ENCODE measurements at places on chromosomes 6 and 20.

DNA sequence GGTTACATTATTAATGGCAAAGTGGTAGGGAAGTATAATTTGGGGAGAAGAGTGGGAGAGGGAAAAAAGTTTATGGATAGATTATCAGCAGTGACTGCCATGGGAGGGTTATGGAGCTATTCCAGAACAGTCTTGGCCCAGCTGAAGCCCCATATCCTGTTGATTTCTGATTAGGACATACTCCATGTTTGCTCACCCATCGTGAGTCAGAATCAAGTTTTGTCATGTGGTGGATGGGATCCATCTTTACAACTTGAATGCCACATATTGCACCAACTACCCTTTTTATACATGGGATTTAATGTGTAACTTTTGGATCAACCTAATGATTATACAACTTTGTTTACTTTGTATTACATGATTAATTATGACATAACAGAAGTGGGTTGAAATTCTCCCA, 217.0 kb downstream of the HAO1 start:
- DNase-seq: no peak

GRCh38 chr6:46421939-46422338, 69.3 kb downstream of the RCAN2 start:
- DNase-seq: no peak

DNA sequence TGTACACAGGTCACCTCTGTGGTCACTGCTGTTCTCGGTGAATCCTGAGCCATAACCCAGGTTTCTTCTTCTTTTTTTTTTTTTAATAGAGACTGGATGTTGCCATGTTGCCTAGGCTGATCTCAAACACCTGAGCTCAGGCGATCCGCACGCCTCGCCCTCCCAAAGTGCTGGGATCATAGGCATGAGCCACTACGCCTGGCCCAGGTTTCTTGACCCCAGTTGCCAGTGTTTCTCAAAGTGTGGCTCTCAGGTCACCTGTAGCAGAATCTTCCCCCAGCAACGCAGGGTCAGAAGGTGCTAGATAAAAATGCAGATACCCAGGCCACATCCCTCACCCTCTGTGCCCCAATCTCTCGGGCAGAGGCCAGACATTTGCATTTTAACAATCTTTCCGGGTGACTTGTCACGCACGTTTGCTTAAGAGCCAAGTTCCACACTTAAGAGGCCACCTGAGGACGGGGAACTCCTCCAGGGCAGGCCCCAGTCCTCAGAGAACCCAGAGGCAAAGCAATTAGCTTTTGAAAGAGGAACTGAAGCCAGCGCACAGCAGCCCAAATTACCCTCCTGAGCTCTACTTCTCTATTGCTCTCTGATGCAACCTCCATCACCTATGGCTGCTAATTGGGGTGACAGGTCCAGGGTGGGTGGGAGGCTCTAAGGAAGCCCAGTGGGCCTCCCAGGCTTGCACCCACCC, 81.8 kb downstream of the NFATC2 start:
- no peak for DNase-seq

DNA sequence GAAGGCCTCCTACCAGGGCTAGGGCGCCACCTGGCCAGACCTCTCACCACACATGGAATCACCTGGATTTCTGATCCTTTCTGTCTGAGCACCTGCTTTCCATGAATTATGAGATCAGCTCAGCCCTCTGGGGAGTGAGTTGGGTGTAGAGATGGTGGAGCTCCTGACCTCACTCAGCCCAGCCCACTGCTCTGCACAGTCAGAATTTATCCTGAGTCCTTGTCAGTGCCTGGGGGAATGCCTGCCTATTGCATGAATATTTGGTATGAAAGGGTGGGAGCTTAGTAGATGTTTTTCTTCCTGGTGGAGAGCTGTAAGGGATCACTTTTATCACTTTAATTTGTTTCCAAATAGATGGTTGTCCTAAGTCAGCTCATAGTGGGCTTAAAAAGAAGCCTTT, 47.5 kb downstream of the DTD1 start:
- no peak for DNase-seq

DNA sequence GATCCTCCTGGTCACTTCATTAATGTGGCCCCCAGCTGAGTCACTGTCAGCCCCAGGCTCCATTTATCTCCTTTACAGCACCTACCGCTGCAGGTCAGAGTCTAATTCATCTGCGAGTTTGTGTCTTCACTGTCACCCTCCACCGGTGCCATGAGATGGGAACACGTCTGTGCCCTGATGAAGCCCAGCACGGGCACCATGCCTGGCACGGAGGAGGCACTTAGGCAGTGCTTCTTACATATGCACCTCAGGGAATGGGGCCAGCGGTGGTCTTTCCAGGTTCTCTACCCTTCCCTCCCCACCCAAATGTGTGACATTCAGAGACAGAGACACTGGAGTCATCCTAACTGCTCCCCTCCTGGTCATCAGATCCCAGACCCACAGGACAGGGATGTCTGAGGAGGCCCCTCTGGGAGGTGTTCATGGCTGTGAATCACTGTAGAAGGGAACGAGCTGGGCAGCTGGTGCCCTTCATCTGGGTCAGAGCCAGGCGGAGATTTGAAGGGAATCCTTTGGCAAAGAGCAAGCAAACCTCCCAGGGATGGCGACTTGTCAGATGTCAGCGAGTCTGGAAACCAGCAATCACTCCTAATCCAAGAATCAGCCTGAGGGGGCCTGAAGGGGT, 364.6 kb downstream of the PREX1 start:
- no peak for DNase-seq

- no peak for DNase-seq
Observed at GRCh38 chr20:53282217-53282955, 310.2 kb downstream of the TSHZ2 start.

GRCh38 chr6:170270984-170271593, 19.8 kb downstream of the DLL1 start:
- no peak for DNase-seq

GRCh38 chr6:2725999-2726567, 24.6 kb downstream of the MYLK4 start:
- DNase-seq: no peak

- DNase-seq: no peak
Observed at GRCh38 chr6:39087197-39087596, 27.8 kb downstream of the SAYSD1 start.

GRCh38 chr20:1890469-1891262, 4.5 kb upstream of the SIRPA start:
- DNase-seq: no peak

- no peak for DNase-seq
Observed at GRCh38 chr20:47380481-47380880, 24.0 kb upstream of the ZMYND8 start.

DNA sequence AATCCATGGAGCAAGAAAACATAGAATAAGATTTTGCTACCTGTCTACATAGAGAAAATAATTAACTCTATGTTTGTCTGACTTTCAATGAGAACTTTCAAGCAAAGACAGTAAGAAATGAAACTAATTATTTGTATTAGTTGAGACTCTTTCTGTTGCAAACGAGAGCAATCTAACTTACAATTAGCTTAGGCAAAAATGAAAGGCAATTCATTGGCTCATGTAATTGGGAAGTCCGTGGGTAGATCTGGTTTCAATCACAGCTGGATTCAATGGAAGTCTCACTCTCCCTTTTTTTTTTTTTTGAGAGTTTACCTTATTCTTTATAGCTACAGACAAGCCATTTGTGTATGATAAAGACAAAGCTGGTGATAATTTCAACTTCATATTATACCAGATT, 68.2 kb upstream of the STXBP5 start:
- DNase-seq: no peak

DNA sequence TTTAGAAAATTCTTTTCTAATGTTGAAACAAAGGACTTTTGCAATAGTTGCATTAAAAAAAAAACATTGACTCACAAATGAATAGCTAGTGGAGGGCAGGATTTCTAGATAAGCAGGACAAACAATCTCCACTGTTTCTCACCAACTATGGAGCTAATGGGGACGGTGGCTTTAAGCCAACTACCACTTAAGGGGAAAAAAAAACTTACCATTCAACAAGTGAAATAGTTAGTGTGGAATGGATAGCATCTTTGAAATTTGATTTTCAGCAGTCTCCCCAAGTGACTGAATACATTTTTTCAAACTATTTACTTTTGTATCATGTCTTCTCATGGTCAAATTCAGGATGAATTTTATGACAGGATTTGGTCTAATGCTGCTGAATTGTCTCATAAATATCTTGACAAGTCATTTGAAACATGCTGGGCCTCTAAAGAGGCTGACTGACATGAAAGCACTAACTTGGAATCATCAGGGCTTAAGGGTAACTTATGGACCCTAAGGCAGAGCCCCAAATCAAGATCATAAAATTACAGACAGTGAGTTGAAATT, 100.5 kb downstream of the EYA4 start:
- no peak for DNase-seq

- DNase-seq: no peak
Observed at GRCh38 chr6:17490724-17491123, 97.3 kb downstream of the CAP2 start.

DNA sequence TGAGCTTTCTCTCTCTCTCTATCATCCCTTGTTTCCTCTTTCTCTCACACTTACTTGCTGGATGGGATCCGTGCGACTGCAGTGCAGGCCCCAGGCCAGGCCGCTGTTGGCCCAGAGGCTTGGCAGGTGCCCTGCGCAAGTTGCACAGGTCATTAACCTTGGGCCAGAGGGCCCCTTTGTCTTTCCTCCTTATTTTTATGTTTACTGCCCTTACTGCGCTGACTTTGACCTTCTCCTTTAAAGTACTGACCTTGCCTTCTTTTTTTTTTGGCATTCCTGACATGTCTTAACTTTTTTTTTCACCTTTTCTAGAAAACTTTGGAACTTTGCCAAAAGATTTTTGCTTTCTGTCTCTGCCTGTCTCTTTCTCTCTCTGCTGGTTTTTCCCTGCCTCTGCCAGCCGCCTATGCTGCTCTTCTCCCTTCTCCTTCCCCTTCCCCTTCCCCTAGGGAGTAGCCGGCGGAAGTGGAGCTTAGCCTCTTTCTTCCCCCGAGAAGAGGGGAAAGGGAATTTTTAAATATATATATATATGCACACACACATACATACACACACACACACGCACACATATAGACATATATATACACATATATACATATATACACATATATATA, 59.6 kb upstream of the CDH4 start:
- no peak for DNase-seq

DNA sequence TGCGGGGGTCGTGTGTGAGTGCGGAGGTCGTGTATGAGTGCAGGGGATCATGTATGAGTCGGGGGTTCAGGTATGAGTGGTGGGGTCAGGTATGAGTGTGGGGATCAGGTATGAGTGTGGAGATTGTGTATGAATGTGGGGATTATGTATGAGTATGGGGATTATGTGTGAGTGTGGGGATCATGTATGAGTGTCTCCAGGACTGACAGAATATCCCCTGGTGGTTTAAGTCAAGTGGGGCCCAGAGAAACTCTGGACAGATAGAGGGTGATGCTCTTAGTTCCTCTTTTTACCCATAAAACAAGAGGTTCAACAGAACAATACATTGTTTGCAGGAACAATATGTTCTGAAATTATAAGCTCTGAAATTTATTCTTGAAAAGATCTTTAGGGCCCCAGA, 131.9 kb downstream of the UST start:
- DNase-seq: no peak

GRCh38 chr6:156827382-156827781, 50.2 kb downstream of the ARID1B start:
- DNase-seq: no peak

GRCh38 chr6:80340280-80340679, 233.8 kb downstream of the BCKDHB start:
- DNase-seq: no peak

DNA sequence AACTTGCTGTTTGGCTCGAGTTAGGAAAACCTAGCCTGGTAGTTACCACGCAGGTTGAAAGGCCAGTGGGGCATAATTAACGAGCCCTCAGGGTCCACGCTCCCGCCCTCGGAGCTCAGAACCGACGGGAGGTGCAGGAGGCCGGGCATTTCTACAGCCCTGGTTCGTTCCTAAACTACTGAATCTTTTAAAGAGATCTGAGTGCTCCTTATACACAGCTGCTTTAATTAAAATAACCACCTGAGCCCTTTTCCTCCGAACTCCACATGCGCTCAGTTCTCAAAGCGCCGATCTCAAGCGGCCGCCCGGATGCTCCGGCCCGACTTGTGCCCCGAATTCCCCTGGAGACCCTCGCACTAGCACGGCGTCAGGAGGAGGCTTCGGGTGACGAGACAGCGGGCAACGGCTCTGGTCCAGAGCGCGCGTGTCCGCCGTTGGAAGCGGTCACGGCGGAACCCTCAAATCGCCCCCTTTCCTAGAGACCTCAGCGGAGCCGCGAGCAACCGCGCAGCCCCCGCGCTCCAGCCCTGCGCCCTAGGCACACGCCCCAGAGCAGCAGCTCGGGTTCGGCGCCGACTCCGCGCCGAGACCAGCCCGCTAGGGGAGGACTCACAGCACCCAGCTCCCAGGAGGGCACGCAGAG, 397 bp downstream of the WDR27 start:
- no peak for DNase-seq

- DNase-seq: no peak
Observed at GRCh38 chr20:60048634-60049521, 90.7 kb downstream of the CDH26 start.

GRCh38 chr20:59438201-59438600, 137.8 kb downstream of the EDN3 start:
- no peak for DNase-seq

Data from stimulated activated CD8-positive, alpha-beta memory T cell treated with anti-CD3 and anti-CD28 coated beads, Interleukin-15, amount 100 ng/mL, for 24 hours (primary cell).